Fibroblast of skin of back (primary cell): ENCODE measurements at places on chromosomes 7 and 10.
A peak's percentile ranks its signal among the peaks of the same experiment; 100 is the strongest.

GRCh38 chr10:73756183-73756582 is 12.0 kb downstream of the SEC24C start:
- no peak for DNase-seq

DNA sequence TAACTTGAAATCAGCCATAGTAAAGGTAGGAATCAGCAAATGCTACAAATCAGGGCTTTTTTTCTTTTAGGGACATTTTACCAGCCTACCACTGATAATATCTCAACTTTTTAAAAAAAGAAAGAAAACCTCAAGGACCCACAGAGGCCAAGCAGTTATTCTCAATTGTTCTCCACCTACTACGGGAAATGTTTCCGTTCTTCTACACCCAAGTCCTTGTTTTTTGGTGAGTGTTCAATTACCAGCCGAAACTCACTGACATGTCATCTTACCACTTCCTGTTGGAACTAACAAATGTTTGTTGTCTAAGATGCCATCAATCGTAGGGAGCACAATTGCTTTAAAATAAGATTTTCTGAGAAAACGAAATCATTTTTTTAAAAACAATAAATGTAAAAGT is 50.2 kb upstream of the CDK1 start:
- DNase-seq, result no peak

DNA sequence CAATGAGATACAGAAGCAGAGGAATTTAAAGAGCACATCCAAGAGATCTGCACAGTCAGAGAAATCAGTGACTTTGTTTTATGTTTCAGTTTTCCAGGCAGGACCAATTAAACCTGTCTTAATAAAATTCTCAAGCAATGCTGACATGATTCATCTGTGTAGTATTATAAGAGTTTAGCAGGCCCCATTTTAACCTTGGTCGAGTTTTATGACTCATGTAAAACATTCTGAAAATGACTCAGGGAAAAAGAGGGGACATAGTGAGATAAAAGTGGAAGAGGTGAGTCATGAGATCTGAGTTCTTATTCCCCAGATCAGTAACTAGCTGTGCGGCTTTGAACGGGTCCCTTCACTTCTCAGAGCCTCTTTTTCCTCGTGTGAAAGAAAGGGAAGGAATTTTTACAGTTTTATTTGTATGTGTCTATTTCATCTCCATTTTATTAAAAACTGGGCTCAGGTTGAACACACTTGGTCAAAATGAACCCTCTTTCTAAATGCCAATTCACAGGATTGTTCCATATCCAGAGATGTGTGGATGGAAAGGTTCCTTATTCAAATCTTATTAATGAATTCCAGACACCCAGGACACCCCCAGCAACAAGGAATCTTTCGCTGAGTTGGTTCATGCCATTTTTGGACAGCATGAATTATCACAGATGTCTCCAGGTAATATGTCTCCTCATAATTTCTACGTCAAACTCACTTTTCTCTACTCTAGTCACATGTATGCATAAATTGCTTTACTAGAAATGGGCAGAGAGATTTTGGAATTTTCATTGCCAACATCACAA is 143.2 kb downstream of the JAZF1 start:
- peak; percentile 99 for DNase-seq

- no peak for DNase-seq
These were observed 520.2 kb upstream of the ZWINT start for GRCh38 chr10:56881218-56881617.
